NCI-H187 treated with DMSO at 0.1 percent for 48 hours (cell line): ENCODE measurements at places on chromosomes 6 and 20.
A peak's percentile ranks its signal among the peaks of the same experiment; 100 is the strongest.

DNA sequence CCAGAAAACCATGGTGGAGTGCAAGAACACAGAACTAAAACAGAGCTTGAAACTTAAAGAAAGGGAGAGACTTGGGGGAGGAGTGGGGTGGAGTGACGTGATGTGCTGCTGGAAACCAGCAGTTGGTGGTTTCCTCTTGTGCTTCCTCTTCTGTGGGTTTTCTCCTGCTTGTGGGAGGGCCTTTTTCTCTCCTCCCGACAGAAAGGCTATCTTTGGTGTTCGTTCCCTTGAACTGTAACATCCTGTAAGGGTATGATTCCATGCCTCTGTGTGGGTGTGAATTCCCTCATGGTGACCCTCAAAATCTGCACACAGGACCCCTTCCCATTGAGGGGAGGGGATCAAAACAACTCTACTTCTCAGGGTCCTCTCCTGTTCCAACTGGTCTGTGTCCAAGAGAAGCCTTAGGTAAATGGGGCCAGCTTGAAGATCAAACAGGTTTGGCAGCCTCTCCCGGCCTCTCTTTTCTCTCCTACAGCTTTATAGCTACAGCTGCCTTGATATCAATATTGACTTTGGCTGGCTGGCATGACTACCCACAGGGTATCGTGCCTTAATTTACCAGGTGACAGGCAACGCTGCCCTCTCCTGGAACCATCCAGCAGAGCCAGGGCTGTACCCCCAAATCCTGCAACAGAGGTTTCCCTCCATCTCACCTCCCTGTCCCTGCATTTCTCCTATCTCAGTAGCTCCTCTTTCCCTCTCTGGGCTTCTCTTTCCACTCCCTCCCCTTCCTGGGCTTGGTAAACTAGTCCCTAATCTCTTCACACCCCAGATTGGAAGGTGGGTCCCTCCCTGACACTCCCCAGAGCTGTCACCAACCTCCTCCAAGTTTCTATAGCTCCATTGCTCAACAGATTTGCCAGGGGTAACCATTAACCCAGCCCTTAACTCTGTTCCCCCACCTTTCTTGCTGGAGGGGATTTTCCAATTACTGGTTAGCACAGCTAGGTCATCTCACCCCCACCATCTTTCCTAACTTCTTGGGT is 1.5 kb upstream of the MSH5 start:
- no peak for DNase-seq

DNA sequence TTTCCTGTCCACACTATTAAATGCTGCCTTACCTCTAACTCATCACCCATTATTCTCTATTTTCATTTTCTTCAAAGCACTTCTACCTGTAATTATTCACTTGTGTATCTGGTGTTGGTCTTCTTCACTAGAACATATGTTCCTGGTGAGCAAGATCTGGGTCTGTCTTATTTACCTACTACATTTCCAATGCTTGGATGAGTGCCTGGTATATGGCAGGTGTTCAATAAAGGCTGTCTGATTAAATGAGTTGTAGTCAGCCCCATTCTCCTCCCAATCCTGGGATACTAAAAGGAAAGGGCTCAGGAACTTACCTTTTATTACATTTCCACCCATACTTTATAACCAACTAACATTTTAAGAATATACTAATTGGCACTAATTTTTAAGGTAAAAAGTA is 61.0 kb downstream of the CEP162 start:
- no peak for DNase-seq

GRCh38 chr6:167044696-167045095 is 45.5 kb downstream of the CEP43 start:
- DNase-seq: no peak

DNA sequence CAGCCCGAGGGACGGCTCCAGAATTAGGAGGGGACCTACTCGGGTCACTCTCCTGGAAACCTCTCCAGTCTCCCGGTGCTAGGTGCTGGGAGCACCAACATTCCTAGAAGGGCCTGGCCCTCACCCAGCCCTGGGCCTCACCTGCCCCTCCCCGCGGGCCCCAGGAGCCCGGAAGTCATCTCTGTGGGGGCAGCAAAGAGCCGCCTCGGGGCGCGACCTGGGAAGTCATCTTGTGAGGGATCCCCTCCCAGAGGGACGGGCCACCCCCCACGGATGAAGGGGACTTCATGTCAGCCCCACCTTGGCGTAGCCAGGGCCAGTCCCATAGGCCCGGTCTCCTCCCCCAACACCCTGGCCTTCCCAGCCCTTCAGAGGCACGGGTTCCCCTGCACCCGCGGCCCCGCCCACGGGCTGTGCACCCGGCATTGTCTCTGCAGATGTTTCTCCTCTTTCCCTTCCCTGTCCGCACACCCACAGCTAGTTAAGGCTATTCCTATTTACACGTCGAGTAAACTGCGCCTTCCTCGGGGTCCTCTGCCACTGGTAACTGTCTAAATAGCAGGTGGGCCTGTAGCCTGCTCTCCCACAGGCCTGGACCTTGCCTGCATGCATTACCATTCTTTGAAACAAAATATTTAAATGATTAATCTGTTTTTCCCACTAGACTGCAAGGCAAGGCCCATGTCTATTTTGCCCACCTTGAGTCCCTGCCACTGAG is 896 bp upstream of the RNASET2 start:
- DNase-seq: no peak

DNA sequence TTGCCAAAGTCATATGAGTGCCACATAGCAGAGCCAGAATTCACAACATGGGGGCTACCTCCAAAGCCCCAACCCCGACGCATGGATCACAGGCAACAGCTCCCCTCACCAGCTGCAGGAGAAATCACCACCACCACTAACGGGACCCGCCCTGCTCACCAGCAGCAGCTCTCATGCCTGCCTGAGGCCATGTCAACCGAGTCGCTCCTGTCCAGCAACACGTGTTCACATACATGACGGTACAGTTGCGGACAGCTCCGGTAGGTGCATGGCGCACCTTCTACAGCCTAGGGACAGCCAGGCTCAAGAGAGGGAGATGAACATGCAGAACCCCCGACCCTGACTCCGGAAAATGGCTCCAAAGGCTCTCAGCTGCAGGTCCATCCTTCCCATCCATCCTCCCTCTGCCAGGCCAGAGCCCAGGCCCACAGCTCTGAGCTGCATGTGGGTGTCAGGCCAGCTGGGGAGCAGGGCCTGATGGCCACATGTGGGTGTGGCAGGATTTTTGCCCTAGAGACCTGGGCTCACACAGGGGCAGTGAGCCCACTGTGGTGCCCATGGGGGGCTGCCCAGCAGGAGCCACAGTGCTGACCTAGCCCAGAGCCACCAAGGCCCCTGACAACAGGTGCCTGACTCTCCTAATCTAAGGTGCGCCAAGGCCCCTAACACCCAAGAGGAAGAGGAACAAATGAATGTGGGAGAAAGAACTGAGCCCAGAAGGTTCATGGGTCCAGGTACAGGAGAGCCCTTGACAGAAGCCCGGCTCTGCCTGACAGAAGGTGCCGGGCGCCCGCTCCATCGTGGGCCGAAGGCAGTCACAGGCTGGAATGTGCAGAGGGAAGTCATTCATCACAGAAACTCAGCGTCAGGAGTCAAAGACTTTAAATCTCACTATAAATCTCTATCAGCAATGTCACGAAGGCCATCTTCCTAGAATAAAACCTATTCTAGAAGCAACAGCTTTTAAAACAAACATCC is 10.5 kb downstream of the RPS6KA2 start:
- no peak for DNase-seq

GRCh38 chr6:122649701-122650100 is 39.5 kb downstream of the PKIB start:
- DNase-seq: no peak

GRCh38 chr6:122798099-122798641 is 9.1 kb downstream of the SMPDL3A start:
- DNase-seq: peak; percentile 53

DNA sequence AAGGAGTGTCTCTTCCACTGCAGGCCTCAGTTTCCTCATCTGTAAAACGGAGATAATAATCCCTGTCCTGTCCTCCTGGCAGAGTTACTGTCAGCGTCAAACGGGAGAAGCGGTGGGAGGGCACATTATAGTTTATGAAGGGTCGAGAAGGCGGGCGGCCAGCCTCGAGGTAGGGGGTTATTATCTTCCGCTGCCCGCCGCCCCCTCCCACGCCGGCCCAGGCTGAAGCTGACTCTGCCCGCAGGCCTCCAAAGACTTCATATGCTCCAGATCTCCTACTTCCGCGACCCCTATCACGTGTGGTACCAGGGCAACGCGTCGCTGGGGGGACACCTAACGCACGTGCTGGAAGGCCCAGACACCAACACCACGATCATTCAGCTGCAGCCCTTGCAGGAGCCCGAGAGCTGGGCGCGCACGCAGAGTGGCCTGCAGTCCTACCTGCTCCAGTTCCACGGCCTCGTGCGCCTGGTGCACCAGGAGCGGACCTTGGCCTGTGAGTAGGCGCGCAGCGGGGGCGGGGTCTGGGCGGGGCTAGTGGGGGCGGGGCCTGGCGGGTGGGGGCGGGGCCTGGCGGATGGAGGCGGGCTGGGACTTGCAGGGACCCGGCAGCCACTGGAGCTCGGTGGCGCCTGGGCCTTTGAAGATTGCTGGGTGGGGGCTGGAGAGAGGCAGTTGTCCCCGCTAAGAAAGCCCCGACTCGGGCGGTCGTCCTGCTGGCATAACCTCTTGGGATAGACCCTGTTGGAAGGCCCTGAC is 2.8 kb downstream of the PROCR start:
- no peak for DNase-seq

- no peak for DNase-seq
Measured at GRCh38 chr6:154358019-154358545, 1.5 kb upstream of the IPCEF1 start.

GRCh38 chr6:75349262-75349984 is 64.8 kb upstream of the TMEM30A start:
- no peak for DNase-seq

- no peak for DNase-seq
Measured at GRCh38 chr6:78093906-78094305, 441.1 kb downstream of the MEI4 start.

GRCh38 chr6:166540631-166541331 is 45.7 kb downstream of the RAMACL start:
- DNase-seq: no peak

DNA sequence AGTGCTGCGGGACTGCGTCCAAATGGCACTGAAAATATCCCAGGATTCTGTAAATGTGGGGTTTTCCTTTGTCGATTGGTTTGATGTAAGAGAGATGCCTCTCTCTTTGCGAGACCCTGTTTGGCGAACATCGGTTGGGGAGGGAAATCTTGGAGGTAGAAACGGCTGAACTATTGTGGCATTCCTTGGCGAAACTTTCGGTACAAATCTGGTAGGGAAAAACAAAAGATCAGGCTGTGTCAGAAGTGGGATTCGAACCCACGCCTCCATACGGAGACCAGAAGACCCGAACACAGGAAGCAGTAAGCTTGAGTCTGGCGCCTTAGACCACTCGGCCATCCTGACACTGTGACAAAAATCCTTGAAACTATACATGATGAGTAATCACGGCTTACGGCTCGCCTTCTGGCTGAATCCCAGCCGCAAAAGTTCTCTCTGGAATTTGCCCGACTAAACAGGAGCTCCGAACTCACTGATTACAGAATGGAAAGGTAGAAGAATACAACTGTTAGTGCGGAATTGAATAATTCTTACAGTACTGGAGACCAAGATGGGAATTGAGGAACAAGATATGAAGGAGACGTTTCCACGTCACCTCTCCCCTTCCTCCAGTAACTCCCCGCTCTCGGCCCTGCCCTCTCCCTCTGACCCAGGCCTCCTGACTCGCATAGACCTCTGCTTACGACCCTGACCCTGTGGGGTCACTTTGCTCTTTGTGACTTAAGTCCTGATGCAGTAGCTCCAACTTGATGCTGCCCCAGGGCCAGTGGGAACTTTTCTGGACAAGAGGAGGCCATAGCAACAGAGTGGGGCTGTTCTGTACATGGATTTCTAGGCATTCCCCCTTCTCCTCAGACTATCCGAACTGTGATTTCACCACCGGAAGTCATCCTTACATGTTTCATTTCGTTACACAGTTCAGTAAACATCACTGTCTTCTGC is 132.8 kb upstream of the ZNF184 start:
- DNase-seq: no peak

DNA sequence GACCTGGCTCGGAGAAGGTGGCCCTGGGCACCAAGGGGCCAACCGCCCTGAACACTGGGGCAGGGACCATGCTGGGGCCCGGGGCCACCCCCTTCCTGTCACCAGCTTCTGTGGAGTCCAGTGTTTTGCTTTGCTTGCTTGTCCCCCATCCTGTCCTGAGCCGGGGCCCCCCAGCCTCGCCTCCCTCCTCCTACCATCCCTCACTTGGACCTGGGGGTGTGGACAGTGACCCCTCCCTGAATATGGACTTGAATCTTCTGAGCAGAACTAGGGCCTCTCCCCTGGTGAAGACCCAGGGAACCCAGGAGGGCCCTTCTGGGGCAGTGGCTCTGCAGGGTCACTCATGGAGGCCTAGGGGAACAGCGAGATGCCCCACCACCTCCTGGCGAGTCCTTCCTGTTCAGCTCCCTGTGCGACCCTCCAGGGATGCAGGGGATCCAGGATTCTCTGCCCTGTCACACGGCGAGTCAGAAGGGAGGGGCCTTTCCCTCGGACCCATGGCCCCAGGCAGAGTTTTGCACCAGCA is 41.6 kb downstream of the VSTM2L start:
- no peak for DNase-seq

GRCh38 chr20:38123021-38123587 is 42.0 kb downstream of the TGM2 start:
- no peak for DNase-seq

- no peak for DNase-seq
Measured at GRCh38 chr6:108763931-108764579, 84.2 kb upstream of the ARMC2 start.

DNA sequence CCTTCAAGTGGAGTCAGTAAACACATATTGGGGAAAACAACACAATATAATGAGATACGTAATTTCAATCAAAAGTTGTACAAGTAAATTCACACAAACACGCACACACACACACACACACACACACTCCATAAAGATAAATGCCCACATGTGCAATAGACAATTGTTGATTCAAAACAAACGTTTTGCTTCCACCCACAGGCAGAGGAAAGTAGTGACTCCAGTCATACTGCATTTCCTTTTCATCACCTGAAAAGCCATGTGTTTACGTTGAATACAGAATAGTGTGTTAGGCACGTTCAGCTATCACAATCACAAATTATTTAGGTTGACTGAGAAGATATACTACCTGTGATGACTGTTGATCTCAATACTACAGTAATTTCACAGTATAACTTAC is 443.8 kb upstream of the MANEA start:
- no peak for DNase-seq
